ENCODE measurements at places on chromosomes 7 and 10.

GRCh38 chr10:61215246-61215645, 237.9 kb downstream of the TMEM26 start:
- no peak for DNase-seq

- DNase-seq = no peak
Measured at GRCh38 chr10:86673827-86674581, 5.7 kb downstream of the LDB3 start.

GRCh38 chr10:78947733-78948132, 121.0 kb upstream of the ZMIZ1 start:
- DNase-seq = no peak

GRCh38 chr10:32348297-32349198, 1.6 kb upstream of the EPC1 start:
- no peak for DNase-seq

DNA sequence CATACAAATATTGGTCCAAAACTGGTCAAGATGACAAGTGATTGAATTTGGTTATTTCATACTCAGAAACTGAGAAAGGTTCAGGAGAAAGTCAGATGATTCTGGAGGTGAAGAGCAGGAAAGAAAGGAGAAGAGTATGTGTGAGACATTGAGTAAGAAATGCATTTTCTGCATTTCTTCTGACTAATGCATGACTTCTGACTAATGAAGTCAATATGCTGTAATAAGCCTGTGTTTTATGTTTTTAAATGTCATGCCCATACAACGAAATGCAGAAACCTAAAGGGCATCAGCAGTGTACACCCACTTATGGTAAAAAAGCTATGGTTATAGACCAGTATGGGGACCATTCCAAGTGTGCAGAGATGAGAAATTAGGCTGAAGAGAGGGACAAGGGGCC, 1227.8 kb upstream of the SORCS1 start:
- DNase-seq = peak; percentile 35

DNA sequence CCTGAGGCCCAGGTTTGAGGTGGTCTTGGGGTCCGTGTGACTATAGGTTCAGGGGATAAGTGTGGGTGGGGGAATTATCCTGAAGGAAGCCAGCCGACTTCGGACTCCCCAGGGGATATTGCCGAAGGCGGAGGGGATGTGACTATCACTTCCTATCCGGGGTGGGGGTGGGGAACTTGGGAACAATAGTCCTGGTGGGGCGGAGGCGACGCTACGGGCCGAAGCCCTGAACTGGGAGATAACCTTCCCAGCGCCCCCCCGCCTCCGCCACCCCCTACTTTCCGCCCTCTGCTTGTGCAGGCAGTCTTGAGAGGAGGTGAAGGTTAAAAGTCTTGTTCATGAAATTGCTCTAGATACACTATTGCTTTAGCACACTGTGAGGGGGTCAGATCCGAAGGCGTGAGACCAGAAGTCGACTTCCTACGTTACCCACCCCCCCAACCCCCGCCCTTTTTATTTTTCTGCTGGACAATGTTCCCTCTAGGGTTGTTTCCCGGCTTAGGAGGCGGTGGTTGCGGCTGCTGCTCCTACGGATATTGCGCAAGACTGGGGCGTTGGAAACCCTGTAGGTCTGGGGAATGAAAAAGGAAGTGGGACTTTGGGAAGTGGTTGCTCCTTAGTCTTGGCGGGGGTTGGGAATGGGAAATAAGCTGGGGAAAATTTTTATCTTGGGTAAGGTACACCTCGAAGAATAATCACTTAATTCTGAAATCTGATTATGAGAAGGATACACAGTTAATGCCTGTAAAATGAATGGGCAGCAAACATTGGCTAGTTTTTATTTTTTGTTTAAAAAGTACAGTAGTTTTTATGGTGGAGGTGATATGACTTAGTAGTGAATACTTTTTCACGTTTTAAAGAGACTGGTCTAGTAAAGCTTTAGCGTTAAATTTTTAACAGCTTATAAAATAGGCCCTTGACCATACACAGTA, 1.5 kb downstream of the PTPN12 start:
- DNase-seq = peak; percentile 88

DNA sequence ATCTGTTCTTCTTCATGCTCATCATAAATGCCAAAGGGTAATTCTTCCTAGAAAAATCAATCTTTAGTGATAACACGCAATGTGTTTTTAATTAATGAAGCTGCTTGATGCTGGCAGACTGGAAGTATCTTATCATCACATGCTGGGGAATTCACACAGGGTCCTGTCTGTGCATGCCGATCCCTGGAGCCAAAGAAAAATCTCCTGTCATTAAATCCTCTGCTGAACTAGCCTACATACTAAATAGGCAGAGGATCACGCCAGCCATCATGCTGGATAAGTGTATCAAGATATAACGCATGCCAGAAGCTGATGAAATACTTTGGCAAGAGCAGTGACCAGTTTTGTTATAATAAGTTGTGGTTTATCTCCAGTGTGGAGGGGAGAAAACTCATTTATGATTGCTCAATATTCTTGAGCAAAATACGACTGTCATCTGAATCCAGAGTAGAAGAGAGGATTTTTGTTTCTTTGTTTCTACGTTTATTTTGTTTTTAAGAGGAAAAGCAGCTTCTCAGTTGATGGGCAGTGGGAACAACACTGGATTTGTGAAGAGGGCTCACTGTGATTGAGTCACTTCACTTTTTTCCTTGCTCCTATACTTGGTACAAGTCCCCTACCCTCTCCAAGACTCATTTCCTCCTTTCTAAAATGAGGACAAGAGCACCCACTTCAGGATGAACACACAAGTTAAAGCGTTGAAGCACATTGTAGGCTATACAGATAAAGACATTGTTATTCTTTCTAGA, 649.1 kb downstream of the TNS3 start:
- peak; percentile 94 for DNase-seq

- no peak for DNase-seq
Measured at GRCh38 chr7:130290745-130291144, 2.2 kb upstream of the CPA4 start.

DNA sequence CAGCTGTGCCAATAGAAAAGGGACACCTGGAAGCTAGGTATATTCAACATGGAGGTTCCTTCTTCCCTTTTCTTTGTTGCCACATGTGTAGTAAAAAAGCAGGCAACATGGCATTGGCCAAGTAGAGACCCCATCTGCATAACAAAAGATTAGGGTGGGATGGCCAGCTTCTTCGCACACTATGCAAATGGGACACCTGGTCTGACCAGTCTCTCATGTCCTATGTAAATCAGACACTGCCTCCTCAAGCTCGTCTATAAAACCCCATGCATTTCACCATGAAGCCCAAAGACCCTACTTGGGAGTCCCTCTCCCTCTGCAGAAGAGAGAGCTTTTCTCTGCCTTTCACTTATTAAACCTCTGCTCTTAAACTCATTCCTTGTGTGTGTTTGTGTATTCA, 53.9 kb downstream of the MYL10 start:
- no peak for DNase-seq

- no peak for DNase-seq
Measured at GRCh38 chr7:77265666-77266065, 66.0 kb upstream of the FGL2 start.

DNA sequence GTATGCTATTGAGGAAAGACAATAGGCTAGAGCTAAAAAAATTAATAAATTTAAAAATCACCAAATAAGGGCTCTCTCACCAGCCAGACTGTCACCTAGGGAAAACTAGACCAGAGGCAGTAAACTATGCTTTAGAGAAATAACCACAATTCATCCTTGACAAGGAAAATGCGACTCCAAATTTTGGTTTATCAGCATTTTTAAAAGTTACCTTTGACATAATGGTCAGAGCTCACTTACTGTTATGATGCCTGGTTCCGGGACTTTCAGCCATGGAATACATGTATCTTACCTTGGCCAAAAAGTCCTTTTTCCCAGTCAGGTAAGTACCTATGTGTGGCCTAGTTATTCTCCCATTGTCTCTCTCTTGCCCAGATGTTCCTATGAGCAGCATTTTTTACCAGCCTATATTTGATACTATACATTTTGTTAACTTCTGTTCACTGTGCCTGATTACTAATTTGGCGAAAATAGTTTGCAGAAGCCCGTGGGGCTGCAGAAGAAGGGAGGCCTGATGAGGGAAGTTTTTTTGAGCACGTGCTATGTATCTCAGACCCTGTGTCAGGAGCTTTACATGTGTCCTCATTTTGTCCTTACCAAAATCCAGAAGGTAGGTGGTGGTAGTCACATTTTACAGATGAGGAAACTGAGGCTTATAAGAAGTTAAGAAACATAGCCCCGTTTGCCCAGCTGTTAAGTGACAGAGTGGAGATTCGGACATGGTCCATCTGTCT, 149.7 kb downstream of the CELF2 start:
- no peak for DNase-seq

- no peak for DNase-seq
Measured at GRCh38 chr10:13946209-13946460, 359.4 kb downstream of the PRPF18 start.

DNA sequence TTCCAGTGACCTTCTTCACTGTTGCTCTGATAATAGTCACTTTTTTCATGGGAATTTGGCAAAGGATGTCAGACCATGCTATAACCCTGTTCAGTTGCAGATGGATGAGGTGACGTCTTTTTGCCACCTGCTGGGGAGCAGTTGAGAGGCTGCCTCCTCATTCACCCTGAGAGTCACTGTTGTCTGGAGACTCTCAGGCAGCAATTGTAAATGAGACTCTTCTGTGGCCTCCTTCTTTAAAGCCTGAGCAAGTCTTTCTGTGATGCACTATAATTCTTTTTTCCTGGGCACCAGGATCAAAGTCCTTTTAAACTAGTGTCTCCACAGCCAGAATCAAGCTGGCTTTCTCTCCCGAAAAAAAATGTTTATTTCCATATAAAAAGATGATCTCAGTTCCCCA, 345.1 kb downstream of the ARL4A start:
- no peak for DNase-seq

- no peak for DNase-seq
Measured at GRCh38 chr7:90843472-90843871, 247.4 kb downstream of the CDK14 start.

GRCh38 chr7:10205696-10206095, 768.0 kb upstream of the PHF14 start:
- DNase-seq = no peak

DNA sequence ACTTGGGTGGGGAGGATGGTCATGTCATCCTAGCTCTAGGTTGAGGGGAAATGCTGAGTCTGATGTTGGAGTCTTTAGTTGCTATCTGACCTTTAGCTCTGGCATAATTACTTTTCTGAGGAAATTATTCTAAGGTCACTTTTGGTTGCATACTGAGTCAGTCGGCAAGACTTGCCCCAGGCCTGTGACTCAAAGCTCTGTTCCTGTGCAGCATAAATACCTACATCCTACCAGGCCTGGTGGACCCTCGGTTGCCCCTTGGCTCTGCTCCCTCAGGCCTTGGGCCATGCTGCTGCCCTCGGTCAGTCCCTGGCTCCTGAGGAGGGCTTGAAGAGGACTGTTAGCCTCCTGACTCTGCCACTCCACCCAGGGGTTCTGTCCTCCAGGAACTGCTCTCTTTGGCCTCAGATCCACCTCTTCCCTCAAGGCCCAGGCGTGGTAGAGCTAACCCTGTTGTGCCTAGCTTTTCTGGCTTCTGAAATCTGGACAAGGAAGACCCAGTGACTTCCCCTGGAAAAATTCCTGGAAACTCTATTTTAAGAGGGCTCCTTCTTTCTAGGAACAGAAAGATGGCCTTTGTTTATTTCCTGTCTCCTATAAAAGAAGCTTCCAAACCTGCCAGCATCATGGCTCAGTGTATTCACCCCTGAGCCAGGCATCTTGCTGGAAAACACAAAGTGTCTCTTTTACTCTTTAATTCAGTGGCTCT, 71.2 kb downstream of the TMEM178B start:
- no peak for DNase-seq

- no peak for DNase-seq
Measured at GRCh38 chr7:80128918-80129317, 5.7 kb upstream of the GNAI1 start.

- DNase-seq = no peak
Measured at GRCh38 chr7:86768394-86768793, 124.7 kb downstream of the GRM3 start.

- DNase-seq = peak; percentile 3
Measured at GRCh38 chr7:34672430-34672829, 14.4 kb downstream of the NPSR1 start.

DNA sequence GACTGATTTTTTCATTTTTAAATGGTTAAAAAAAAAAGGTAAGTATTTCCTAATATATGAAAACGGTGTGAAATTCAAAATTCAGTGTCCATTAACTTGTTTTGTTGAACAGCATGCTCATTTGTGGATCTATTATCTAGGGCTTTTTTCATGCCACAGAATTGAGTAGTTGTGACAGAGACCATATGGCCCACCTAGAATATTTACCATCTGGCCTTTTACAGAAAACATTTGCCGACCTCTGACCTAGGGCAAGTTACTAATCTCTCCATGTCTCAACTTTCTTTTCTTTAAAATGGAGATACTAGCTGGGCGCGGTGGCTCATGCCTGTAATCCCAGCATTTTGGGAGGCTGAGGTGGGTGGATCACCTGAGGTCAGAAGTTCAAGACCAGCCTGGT, 41.3 kb downstream of the GRK5 start:
- DNase-seq = no peak

- no peak for DNase-seq
Measured at GRCh38 chr10:23413629-23414089, 25.2 kb upstream of the OTUD1 start.

GRCh38 chr10:125700355-125700911, 17.5 kb upstream of the TEX36 start:
- DNase-seq = peak; percentile 5

DNA sequence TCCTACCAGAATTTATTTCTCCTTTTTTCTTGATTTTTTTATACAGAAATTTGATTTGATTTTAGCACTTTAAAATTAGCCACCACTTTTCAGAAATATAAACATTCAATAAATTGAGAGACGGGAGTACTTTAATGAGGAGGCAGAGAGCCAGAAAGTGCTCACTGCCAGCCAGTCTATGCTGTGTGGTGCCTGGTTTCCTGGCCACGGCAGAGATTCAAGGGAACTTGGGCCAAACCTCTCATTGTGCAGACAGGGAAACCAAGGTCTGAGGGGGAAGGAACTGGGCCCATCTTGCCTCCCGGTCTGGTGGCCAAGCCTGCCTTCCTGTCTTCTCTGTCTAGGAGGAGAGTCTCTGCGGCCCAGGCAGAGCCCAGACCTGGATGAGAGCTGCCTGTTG, 25.9 kb downstream of the ADAMTS14 start:
- no peak for DNase-seq

DNA sequence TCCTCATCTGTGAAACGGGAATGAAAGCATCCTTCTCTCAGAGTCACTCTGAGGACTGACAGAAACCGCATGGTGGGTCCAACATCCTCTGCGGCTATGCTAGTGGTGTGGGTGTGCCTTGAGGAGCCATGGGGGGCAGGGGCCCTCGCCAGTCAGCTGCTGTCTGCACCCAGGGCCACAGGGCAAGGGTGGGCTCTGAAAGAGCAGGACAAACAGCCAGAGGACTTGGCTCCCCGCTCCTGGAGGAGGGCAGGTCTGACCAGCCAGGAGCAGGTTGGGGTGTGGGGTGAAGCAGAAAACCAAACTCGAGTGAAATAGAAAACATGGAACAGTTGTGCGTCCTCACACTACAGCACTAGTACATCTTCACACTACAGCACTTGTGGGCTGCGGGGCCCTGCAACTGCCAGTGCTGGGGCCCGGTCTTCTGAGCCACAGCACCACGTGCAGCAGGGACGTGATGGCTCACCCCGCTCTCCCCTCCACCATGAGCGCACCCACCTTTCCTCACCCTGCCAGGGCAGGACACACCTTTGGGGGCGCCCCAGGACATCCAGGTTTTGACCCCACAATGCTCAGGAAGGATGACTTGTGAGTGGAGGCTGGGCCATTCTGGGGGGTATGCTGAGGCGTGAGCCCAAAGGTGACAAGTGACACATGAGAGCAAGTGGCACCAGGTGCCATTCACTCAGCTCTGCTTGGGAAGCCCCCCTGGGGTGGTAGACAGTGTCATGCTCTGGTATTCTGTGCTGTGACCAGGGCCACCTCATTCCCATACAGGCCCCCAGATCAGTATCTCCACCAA, 96.1 kb upstream of the RET start:
- no peak for DNase-seq

Data from skeletal muscle cell (primary cell).